Hematopoietic multipotent progenitor cell treated with erythropoietin and hydrocortisone succinate and interleukin-3 and kit ligand, for 6 days (in vitro differentiated cells): ENCODE measurements at places on chromosomes 5 and 9.
A peak's percentile ranks its signal among the peaks of the same experiment; 100 is the strongest.

DNA sequence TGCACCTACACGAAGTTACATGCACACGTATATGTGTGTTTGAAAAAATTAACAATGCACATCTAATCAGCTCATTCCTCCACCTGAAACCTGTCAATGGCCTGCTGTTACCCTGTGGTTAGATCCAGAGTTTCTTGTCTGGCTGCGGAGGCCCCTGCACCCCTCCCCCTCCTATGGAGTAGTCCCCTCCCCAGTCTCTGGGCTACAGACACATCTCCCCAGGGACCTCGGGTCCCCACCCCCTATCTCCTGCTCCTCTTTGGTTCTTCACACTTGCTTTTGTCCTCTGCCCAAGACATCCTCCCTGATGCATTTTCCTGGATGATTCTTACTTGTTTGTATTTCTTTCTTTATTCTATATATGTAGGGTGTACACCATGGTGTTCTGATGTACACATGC is 27.2 kb downstream of the FAM240B start:
- DNase-seq = no peak

GRCh38 chr9:3956899-3957298 is 343.0 kb downstream of the GLIS3 start:
- DNase-seq = no peak

GRCh38 chr5:9428272-9428671 is 117.6 kb downstream of the SEMA5A start:
- DNase-seq = no peak

GRCh38 chr9:125593581-125594222 is 113.3 kb downstream of the MAPKAP1 start:
- DNase-seq = no peak

- DNase-seq = peak; percentile 79
Observed at GRCh38 chr5:177312649-177313181, 1.0 kb upstream of the MXD3 start.

DNA sequence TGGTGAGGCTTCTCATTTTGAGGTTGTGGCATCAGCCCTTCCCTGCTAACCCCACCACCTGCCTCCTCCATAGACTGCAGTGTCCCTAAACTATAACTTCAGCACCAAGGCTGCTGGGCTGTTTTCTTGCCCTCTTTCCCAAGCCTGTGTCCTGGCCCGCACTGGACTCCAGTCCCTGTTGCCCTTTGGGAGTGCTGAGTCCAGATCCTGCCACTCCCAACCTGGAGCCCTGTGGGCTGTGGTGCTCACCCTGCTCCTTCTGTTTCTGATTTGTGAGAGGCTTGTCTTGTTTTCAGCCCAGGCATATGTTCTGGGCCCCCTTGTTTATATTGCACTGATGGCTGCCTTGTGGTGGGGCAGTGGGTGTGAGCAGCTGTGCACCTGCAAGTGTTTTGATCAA is 39.7 kb upstream of the RNU6ATAC start:
- DNase-seq = no peak

GRCh38 chr9:36039696-36040095 is 3.0 kb downstream of the RECK start:
- DNase-seq = no peak

GRCh38 chr5:60765019-60765709 is 65.2 kb upstream of the DEPDC1B start:
- no peak for DNase-seq

GRCh38 chr5:115124741-115125140 is 45.0 kb downstream of the TRIM36 start:
- DNase-seq = no peak

DNA sequence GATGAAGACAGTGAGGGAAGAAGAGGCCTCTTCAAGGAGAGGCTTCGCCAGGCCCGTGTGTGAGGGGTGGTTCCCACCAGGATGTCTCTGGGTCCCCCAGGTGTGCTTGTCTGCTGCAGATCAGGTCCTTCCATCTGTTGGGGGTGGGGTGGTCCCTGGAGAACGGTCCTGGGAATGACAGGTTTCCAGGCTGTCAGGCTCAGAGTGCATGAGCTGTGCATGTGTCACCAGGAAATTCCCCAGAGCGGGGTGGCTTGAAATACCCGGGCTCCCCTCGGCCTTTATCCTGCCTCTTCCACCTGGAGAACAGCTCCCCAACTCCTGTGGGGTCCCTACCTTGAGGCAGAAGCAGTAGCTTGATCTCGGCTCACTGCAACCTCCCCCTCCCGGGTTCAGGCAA is 118.8 kb downstream of the GAPVD1 start:
- DNase-seq = no peak

DNA sequence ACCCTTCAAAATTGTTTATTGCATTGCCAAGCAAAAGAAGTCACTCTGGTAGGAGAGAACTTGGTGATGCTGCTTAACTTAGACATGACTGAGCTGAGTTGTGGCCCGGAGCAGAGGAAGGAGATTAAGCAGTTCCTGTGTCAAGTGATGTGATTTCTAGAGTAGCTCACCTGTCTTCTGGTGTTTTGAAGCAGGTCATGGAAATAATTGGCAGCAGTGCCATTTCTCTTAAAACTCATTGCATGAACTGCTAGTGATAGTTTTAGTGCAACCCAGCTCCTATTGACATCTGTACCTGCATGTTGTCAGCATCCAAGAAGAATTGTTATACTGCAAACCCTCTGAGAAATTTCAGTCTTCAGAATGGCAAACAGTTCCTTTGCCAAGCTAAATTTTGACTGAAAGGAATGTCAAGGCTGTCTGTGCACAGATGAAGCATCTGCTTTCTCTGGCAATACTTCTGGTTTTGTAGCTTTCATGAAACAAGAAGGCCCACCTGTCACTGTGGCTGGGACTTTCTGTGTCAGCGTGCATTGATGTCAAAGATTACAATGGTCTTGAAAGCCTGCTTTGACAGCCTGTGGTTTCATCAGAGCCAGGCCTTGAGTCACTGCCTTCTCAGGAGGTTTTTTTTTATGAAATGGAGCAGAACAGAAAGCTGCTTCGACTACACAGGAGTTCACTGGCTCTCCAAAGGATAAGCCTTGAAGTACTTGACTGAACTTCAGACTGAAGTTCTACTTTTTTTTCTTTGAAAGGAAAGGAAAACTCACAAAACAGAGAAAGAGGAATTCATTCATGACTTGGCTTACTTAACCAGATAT is 90.6 kb downstream of the RALGPS1 start:
- peak; percentile 33 for DNase-seq

- DNase-seq = no peak
Observed at GRCh38 chr5:176469296-176469695, 21.1 kb downstream of the FAF2 start.

DNA sequence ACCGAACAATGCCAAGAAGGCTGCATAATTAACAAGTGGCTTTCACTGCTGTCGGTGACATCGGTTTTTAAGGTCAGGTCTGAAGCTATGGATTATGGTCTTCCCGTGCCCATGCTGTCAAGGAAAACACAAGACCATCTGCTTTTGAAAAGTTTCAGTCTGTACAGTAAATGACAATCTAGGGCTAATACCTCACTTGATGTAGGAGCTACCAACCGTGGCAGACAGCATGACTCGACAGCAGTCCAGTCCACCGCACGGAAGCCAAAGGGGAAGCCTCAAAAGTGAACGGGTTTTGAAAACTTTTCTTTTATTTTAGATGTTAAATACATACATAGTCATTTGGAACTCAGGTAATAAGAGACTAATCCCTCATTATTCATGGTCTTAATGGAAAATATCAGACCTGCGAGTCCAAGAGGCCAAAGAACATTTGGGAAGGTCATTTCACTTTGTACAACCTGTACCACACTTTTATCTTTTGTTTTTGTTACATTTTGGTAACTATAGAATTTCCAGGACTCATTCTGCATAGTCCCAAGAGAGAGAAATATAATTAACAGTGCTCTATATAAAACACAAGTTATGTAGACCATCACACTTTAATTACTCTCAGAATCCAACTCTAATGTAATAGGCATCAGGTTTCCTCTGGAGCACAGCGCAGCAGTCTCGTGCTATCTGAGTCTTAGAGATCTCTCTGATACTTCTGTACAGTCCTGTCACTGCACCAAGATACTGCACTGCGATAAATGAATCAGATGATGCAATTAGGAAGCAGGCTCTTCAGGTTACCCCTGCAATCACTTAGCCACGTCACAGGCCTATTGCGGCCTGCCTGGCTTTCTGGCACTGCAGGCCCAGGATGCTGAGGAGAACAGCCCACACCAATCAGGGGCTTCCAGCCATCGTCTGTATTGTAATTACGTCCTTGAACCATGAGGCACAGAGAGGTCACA is 184.9 kb downstream of the FANCC start:
- DNase-seq = peak; percentile 21

- DNase-seq = peak; percentile 70
Observed at GRCh38 chr9:73370053-73370452, 218.4 kb downstream of the ANXA1 start.

- DNase-seq = peak; percentile 33
Observed at GRCh38 chr9:7298123-7298522, 501.5 kb downstream of the DMAC1 start.

GRCh38 chr5:95084757-95085156 is 200.1 kb downstream of the MCTP1 start:
- no peak for DNase-seq

GRCh38 chr5:67774267-67774552 is 441.3 kb upstream of the PIK3R1 start:
- DNase-seq = peak; percentile 49

DNA sequence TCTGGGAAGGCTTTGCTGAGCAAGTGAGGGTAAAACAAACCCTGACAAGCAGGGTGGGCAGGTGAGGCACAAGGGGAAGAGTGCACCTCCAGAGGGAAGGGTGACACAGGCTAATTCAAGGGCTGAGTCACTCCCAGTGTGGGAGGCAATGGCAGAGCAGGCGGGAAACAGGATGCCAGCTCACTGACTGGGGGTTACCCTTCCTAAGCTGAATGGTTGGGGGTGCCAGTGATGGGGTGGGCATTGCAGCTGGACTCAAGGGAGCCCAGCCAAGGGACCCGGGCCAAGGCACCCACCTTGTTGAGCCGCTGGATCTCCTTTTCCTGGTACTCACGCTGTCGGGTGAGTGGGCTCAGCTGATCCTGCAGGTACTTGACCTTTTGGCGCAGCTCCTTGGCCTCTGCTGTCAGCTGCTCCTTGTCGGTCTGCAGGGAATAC is 18.4 kb downstream of the GPX3 start:
- DNase-seq = no peak

DNA sequence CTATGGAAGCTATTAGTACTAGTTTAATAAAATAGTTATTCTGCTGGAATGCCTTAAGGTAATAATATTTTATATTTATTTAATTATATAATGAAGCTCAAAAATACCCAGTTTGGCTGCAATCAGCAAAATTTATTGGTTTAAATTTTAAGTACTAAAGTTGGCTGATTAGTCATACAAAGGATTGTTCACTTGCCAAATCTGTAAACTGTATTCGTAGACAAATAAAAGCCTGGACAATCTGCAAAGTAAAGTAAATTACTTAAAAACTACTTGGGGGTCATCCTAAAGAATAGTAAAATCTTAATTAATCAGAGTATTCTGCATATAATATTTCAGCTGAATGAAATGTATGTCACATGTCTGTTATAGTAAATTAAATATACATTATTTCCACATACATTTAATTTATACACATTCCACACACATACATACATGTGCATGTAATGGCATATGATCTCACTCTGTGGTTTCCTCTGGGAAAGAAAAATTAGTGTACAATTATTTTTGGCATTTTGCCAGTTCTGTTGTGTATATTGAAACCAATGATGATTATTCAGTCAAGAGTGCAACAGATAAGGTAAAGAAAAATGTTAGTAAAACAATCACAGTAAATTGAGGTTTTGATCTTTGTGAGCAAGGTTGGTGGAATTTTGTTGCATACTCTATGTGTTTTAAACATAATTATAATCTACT is 455.9 kb downstream of the CDH9 start:
- peak; percentile 3 for DNase-seq

GRCh38 chr5:172370648-172371545 is 83.4 kb downstream of the SH3PXD2B start:
- peak; percentile 71 for DNase-seq

- DNase-seq = no peak
Observed at GRCh38 chr9:90322296-90322695, 320.3 kb downstream of the DIRAS2 start.
